T-helper 9 cell (primary cell): ENCODE measurements at places on chromosomes 2 and 18.

- DNase-seq, result no peak
These were observed 30.7 kb downstream of the EFR3B start for GRCh38 chr2:25072606-25073005.

- no peak for DNase-seq
These were observed 89.5 kb upstream of the NCK2 start for GRCh38 chr2:105655244-105655643.

DNA sequence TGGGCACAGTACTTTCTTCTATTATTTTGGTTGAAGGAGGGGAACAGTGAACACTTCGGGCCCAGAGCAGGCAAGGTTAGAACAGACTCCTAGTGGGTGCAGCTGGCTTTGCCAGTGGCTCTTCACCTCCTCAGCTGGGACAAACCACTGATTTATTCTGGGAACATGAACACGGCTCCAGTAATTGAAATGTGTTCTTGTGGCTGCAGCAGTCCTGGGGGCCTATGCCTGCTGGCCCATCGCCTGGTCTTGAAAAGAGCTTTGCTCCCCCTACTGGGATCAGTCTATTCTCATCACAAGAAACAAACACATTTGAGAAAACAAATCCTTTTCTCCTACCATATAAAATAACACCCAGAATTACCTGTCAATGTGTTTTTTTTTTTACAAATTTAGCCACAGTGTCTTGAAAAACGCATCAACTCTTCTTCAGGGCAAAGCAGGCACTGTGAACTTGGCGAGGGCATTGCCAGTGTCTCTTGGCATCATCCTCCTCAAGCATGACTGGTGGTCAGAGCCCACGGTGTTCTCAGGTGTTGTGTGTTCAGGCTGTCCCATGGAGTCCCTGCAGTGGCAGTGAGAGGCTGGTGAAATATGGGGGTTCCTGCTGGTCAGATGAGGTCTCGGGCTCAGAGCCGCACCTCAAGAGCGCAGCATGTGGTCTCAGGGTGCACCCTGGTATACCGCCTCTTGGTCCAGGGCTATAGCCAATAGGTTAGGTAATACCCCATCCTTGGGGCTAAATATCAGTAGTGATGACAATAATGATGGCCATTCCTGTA, 51.3 kb downstream of the RNF144A start:
- no peak for DNase-seq

DNA sequence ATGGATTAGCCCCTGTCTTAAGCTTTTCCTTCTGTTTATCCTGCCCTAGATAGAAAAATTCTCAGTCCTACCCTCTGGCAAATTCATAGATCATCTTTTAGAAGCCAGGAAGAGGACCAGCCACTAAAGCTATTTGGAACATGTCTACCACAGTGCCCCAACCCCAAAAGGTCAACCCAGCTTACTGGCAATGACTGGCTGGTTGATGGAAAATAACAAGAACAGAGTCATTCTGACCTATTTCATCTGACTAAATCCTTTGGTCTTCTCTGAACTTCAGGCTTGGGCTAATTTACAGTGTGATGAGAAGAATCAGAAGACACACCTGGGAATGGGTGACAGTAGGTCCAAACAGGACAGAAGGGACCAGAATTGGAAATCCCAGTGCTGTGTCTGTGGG, 227.3 kb upstream of the CCDC68 start:
- DNase-seq, result no peak

GRCh38 chr2:1295740-1296139, 117.5 kb upstream of the TPO start:
- no peak for DNase-seq

- DNase-seq, result no peak
These were observed 30.5 kb upstream of the ATP8B1 start for GRCh38 chr18:57833441-57834101.

GRCh38 chr2:128437204-128437565, 118.5 kb upstream of the HS6ST1 start:
- DNase-seq, result no peak
